Stimulated activated CD4-positive, alpha-beta T cell treated with anti-CD3 and anti-CD28 coated beads, Interleukin-15, amount 100 ng/mL, for 48 hours (primary cell): ENCODE measurements at places on chromosomes 13 and 19.

DNA sequence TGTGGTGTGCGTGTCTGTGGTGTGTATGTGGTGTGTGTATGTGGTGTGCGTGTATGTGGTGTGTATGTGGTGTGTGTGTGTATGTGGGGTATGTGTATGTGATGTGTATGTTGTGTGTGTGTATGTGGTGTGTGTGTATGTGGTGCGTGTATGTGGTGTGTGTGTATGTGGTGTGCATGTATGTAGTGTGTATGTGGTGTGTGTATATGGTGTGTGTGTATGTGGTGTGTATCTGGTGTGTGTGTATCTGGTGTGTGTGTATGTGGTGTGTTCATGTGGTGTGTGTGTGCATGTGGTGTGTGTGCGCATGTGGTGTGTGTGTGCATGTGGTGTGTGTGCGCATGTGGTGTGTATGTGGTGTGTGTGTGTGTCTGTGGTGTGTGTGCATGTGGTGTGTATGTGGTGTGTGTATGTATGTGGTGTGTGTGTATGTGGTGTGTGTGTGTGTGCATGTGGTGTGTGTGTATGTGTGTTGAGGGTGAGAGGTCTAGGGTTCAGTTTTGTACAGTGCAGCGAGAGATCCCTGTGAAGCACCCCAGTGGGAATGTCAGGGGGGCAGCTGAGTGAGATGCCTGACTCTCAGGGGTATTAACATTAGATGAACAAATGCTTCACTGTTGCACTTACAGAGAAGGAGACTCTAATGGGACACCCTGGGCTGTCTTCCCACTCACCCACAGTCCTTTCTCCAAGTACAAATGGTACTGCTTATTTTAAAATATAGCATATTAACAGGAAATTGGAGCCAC is 61.3 kb upstream of the MEDAG start:
- DNase-seq = no peak

DNA sequence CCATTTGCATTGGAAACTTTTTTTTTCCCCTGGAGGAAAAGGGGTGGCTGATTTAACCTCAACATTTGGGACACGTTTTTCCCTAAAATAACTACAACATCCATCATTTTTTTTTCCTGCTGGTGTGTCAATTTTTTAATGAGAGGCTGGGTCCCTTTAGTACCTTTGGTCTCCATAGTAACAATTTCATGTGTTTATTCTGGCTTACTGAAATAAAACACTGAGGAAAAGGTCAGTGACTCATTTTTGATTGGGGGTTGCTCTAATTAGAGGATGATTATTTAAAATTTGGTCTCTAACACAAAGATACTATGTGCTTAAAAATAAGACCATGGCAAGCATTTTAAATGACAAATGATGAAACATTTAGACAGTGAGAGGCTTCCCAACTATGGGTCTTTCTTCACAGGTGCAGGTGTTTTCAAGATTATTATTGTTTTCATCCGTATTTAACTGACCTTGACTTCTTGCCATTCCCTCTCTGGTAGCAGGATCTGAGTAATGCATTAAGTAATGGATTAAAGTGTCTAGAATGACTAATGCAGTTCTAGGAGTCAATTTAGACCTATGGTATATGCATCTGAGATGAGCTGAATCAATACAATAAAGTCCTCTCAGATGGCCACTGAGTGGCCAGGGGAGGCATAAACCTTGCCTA is 406.4 kb downstream of the KCNRG start:
- DNase-seq = no peak

DNA sequence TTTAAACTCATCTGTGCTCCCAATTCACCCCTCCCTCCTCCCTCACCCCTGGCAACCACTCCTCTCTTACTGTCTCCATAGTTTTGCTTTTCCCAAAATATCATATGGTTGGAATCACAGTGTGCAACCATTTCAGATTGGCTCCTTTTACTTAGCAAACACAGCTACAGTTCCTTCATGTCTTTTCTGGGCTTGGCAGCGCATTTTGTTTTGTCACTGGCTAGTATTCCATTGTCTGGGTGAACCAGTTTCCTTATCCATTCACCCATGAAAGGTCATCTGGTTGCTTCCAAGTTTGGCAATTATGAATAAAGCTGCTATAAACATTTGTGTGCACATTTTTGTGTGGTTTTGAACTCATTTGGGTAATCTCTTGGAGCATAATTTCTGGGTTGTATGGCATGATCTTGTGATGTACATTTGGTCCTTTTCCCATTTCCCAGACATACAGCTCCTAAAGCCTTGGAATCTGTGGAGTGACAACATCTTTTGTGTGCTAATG is 23.9 kb upstream of the GAS6 start:
- no peak for DNase-seq

DNA sequence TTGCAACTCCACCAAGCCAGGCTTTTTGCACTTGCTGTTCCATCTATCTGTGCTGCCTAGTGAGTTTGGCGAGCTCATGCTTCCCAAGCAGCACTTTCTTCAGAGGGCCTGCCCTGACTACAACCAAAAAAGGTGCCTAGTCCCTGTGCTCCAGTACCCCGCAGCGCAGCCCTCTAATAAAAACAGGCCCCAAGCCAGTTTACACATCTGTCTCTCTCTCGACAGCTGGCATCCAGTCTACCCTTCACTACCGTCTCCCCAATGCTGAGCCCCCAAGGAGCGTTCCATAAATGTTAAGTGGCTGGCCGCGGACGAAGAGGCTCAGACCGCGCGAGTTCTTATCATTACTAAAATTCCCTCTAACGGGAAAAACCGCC is 512 bp downstream of the MED4 start:
- no peak for DNase-seq

GRCh38 chr19:31421856-31422255 is 72.6 kb upstream of the TSHZ3 start:
- DNase-seq = no peak

GRCh38 chr13:52969373-52969772 is 59.2 kb upstream of the OLFM4 start:
- DNase-seq = no peak

DNA sequence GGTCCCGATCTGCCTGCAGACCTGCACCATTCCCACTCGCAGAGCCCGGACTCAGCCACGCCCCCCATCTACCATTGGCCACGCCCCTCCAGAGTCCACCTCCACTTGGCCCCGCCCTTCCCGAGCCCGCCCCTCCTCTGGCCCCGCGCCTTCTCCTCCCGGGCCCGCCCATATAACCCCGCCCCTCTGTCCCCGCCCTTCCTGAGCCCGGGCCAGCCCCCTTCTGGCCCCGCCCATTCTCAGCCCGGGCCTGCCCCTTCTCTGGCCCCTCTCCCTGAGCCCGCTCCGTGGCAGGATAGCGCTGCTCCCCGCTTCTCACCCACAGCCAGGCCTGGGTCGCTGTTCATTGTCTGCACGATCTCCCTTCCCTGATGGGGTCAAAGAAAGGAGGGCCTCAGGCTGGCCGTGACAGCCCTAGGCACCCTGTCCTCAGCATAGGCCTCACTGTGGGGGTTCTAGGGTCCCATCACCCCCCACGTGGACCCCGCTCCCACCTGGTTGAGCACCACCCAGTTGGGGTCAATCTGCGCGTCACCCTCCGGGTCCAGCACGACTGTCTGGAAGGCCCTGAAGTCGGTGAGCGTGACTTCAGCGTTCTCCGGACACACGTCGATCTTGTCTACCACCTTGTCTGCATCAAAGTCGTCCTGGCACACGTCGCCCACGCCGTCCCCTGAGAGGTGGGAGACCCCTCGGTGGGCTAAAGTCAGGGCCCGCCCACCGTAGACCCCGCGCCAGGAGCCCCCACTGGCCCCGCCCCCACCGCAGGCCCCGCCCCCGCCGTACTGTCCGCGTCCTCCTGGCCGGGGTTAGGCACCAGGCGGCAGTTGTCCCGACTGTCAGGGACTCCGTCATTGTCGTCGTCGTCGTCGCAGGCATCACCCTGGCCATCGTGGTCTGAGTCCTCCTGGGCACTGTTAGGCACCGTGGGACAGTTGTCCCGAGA is 5.7 kb downstream of the COMP start:
- peak; percentile 76 for DNase-seq

- no peak for DNase-seq
These were observed 16.8 kb upstream of the IGSF23 start for GRCh38 chr19:44596428-44597130.

DNA sequence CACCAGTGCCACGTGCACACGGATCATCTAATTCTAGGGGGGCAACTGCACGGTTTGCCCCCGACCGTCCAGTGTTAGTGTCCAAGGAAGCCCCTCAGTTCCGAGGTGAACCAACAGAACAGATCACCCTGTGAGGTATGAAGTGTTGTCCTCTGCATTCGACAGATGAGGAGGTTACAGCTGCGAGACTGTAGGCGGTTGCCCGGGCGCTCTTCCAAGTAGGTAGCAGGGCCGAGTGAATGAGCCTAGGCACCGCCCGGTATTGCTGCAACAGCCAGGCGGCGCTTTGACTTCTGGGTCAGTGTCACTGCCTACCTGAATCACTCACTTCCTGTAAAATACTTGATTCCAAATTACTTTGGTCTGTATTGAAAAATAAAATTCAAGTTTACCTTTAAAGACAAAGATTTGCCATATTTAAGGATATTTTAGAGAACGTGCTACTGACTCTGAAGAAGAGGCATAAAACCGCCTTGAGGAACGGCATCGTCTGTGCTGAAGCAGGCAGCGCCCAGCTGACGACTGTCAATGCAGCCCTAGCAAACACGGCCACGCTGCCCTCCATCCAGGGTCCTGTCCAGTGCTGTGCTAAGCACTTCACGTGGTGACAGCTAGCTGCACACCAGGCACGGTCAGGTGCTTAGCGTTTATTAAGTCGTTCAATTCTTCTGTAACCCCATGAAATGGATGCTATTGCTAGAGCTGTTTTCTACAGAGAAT is 19.3 kb upstream of the RASA3 start:
- DNase-seq = no peak

GRCh38 chr19:510606-511100 is 3.4 kb downstream of the TPGS1 start:
- peak; percentile 95 for DNase-seq

DNA sequence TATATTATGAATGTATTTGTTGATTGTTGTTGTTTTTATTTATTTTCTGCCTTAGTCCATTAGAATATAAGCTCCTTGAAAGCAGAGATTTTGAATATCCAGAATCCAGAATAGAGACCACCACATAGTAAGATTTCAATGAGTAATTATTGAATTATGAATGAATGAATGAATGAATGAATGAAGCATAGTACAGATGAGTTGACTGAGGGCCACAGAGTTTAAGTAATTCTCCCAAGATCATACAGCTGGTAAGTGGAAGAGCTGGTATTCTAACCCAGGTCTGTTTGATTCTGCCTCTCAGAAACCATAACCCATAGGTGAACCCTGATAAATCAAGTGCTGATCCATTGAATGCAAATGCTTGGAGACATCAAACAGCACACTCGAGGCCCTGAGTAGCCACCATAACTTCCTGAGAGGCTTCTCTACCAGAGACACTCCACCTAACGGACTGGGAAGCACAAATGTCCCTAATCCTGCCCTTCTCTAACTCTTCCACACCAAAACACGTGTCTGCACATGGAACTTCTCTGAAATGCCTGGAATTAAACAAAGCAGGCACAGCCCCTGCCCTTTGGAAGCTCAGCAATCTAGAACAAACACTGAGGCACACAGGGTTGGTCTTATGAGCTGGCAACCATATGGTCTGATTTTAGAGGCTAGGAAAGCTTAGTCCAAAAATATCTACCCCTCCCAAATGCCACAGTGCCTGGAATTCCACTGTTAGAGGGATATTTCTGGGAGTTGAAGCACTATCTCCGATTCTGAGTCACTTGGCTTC is 190.1 kb downstream of the FOXO1 start:
- no peak for DNase-seq
